ENCODE measurements at places on chromosomes 12 and 14.
A peak's percentile ranks its signal among the peaks of the same experiment; 100 is the strongest.

DNA sequence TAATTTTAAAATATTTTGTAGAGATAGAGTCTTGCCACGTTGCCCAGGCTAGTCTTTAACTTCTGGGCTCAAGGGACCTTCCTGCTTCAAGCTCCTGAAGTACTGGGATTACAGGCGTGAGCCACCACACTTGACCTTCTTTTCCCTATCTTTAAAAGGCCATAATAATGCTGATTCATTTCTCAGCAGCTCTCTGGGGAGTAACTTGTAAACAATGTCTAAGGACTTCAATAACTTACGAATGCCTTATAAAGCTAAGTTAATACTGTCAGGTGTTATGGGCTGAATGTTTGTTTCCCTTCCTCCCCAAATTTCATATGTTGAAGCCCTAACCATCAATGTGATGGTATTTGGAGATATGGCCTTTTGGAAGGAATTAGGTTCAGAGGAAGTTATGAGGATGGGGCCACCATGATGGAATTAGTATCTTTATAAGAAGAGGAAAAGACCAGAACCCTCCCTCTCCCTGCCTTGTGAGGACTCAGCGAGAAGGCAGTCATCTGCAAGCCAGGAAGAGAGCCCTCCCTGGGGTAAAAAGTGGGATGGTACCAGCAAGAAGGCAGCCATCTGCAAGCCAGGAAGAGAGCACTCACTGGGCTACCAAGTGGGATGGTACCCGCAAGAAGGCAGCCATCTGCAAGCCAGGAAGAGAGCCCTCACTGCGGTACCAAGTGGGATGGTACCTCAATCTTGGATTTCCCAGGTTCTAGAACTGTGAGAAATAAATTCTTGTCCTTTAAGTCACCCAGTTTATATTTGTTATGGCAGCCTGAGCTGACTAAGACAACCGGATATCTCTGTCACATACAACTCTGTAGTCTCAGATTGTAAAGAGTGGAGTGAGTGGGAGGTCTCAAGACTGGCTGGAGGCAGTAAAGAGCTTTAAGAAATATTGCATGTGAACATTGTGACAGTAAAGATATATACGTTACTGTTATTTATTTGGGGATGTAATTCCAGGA lies 16.3 kb upstream of the YBX3 start:
- DNase-seq, result no peak

- peak; percentile 97 for DNase-seq
Measured at GRCh38 chr12:109097435-109098182, at the start of gene UNG. Gene UNG, plus strand, starts transcription at chr12:109097597. Its CDS starts 83 bp downstream, at chr12:109097680.

GRCh38 chr12:57844709-57845477 lies 1.6 kb downstream of the CTDSP2 start:
- DNase-seq, result peak; percentile 50

DNA sequence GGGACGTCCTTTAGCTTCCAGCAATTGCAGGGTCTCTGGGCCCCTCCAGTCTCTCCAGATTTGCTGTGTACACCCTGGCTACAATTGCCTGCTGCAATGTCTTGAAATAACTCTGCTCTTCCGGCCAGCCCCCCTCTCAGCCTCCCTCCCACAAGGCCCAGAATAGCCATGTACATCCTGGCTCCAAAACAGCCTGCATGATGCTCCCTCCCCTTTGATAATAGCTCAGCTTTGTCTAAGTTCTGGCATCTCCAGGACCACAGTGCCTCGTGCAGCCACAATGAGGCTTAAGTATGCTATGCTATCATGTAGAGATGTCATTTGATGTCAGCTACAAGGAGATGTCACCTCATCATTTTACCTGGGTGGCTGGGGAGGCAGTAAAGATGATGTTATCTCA lies 74.6 kb downstream of the SRRM4 start:
- no peak for DNase-seq

DNA sequence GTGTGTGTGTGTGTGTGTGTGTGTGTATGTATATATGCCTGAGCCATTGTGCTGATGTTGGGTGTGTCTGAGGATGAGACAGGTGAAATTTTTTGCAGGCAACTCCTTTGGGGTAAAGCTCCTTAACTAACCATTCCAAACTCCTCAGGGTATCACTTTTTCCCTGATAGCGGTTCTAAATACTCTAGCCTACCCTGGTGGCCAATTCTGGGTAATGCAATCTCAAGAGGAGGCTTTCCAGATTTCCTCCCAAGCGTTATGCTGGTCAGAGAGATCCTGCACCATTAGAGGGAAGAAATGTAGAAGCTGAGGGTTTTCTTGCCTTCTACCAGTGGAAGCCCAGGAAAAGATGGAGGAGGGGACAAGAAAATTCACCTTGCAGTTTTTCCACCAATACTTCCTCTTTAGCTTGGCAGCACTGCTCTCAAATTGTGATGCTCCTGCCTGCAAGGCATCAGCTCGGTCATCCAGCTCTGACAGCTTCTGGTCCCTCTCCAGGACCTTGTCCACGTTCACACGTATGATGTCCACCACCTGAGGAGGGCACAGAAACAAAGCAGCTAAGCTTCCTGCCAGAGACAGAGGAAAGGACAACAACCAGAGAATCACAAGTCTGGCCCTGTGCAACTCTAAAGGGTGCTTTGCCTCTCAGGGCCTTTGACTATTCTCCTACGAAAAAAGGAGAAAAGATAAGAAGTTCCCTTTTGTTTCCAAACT lies 4.9 kb downstream of the VAMP1 start:
- peak; percentile 67 for DNase-seq

GRCh38 chr14:73958591-73958990 lies 8.5 kb downstream of the COQ6 start:
- DNase-seq, result no peak

DNA sequence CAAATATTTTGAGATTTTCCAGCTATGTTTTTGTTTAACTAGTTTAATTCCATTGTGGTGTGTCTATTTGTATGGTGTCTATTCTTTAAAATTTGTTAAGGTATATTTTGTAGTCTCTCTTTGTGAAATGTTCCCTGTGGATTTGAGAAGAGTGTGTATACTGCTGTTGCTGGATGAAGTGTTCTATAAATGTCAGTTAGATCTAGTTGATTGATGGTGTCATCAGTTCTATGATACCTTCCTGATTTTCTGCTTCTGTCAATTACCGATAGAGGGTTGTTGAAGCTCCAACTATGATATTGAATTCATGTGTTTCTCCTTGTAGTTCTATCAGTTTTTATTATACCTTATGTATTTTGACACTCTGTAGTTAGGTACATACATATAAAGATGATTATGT lies 53.1 kb downstream of the FUT8 start:
- no peak for DNase-seq

DNA sequence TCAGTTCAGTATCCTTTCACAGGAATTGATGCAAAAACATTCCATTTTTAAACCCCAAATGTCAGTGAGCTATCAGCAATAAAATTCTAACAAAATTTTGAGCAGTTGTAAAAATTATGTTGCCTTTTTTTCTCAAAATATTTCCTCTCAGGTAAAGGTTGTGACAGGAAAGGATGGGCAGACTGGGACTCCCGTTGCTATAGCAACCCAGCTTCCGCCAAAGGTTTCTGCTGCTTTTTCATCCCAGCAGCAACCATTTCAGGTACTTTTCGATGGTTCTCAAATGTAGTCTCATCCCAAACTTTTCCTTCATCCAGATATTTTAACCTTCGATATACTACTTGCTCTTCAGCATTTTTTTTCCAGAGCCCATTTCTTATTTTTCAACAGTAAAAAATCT lies 13.6 kb downstream of the EP400 start:
- no peak for DNase-seq

DNA sequence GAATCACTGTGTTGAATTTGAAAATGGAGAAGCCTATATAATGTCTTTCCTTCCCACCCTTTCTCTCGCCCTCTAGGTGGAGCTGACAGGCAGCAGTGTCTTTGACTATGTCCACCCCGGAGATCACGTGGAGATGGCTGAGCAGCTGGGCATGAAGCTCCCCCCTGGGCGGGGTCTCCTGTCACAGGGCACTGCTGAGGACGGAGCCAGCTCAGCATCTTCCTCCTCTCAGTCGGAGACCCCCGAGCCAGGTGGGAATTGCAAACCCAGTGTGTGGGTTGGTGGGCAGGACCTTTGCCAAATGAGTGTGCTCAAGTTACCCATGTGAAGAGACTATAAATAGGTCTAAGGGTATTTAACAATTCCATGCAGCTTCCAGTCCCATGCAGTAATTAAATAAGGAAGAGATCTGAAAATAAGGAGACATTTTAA lies 274.7 kb downstream of the EGLN3 start:
- no peak for DNase-seq

GRCh38 chr12:27652174-27652763 lies 44.0 kb upstream of the REP15 start:
- DNase-seq, result peak; percentile 57

DNA sequence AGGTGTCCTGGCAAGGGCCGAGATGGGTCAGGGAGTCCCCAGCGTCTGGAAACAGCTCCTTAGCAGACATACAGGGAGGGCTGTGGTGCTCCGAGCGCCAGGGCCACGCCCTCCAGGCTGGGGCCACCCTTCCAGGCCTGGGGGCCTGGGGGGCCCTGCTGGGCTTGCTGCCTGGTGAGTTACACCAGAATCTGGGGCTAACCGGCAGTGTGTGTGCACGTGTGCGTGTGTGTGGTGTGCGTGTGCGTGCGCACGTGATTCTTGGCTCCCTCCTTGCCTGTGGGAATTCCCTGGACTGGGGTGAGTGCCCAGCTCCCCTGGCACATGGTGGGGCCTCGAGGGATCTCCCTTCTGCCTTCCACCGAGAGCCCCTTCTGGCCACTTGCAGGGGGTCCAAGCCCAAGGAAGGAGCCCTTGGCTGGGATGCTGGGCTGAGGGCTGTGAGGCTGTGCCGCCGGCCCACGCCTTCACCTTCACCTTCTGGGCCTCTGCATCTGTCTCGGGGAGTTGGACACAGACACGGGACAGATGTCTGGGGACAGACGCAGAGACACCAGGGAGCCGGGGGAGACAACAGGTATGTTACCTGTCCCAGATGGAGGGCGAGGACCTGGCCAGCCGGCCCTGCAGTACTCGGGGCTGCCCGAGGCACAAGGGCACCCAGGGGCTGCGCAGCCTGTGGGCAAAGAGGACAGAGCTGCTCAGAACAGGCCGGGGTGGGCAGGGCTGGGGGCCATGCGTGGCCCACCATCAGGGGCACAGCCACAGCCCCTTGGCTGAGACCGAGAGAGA lies 37.2 kb downstream of the BEGAIN start:
- no peak for DNase-seq

DNA sequence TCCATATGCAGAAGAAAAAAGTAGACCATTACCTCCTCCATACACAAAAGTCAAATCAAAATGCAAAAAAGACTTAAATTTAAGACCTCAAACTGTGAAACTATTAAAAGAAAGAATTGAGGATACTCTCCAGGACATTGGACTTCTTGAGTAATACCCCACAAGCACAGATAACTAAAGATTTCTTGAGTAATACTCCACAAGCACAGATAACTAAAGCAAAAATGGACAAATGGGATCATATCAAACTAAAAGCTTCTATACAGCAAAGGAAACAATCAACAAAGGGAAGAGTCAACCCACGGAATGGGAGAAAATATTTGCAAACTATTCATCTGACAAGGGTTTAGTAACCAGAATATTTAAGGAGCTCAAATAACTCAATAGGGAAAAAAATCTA lies 427.9 kb downstream of the CCDC91 start:
- DNase-seq, result no peak

- no peak for DNase-seq
Measured at GRCh38 chr12:56954057-56954957, 3.1 kb downstream of the RDH16 start.

DNA sequence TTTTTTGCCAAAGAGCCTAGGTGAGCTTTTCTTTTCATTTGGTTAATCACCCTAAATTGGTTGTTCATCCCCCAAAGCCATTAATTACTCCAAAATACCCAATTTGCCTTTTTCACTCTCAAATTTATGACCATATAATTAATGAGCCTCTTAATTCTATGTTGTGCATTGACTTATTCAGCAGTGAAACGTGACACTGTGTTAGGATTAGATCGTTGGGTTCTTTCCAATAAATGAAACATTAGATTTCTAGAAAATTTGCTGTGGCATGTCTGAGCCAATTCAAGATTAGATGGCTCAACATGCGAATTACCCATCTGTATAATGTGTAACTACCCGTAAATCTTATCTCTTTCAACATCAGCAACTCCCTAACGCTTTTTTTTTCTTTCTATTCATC lies 273.4 kb downstream of the BMP4 start:
- DNase-seq, result no peak

- DNase-seq, result peak; percentile 54
Measured at GRCh38 chr12:19431407-19432308, 7.6 kb upstream of the AEBP2 start.

DNA sequence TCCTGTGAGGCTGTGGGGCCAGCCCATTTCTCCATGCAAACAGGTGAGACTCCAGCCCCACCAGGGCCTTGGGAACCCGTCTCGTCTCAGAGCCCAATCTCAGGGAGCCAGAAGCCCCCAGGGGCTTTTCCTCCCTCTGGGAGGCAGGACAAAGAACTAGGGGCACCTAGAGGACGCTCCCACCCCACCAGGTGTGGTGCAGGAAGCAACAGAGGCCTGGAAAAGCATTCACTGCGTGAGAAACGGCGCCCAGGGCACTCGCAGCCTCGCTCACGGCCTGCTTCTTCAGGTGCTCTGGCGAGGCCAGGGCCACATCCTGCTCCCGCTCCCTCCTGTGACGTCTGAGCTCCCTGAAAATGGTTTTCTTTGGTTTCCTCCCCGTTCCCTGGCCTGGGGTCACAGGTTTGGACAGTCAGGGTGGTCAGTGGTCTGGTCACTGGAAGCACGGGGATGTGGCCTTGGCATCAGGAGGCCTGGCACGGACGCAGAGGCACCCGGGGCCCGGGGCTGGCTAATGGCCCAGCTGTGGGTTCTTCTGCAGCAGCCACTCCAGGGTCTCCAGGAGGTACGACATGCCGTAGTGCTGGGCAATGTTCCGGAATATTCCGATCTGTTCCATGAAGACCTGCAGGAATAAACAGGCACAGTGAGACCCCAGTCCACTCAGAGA lies 5.7 kb downstream of the P2RX2 start:
- no peak for DNase-seq

DNA sequence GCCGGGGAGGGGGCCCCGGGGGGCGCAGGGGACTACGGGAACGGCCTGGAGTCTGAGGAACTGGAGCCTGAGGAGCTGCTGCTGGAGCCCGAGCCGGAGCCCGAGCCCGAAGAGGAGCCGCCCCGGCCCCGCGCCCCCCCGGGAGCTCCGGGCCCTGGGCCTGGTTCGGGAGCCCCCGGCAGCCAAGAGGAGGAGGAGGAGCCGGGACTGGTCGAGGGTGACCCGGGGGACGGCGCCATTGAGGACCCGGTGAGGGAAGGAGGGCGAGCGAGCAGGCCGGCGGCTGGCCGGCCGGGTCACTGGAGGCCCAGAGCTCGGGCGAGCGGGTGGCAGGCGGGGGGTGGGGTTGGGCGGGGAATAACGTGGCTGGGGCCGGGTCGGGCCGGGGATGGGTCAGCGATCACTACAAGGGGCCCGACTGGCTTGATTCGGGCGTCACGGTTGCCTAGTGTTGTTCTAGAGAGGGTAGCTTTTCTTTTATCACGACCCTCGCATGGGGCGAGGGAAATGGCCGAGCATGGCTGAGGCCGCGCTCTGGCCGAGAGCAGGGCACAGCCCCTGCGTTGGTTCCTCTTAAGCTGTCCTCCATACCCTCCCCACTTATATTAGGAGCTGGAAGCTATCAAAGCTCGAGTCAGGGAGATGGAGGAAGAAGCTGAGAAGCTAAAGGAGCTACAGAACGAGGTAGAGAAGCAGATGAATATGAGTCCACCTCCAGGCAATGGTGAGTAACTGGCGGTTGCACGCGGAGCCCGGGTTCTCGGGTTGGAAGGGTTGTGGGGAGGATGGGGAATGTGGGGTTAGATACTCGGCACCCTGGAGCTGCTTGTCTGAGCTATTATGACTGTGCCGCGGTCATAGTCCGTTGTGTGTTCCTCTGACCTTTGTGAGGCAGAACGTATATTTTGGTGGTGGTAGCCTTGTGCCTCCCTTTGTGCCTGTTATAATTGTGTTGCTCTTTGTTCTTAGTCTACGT lies 603 bp downstream of the PABPN1 start:
- peak; percentile 66 for DNase-seq

GRCh38 chr14:83764656-83765599 lies 1765.0 kb upstream of the FLRT2 start:
- no peak for DNase-seq
